H7 (cell line): ENCODE measurements at places on chromosomes 3 and 15.

GRCh38 chr3:51146781-51147180 is 238.3 kb upstream of the MANF start:
- DNase-seq = no peak

DNA sequence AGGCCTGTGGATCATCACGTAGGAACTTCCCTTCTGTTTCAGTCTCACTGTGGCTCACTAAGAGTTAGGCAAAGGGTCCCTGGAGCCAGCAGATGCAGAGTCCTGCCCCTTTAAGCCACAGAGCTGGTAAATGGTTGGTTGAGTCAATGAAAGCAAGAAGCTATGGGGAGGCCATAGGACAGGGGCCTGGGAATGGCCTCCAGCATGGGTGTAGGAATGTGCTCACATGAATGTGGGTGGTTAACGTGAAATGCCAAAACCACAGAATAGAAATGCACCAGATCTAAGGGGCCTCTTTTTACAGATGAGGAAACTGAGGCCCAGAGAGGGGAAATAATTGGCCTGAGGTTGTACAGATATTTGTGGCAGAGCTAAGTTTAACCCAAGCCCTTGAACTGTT is 150.3 kb downstream of the TLE3 start:
- no peak for DNase-seq

DNA sequence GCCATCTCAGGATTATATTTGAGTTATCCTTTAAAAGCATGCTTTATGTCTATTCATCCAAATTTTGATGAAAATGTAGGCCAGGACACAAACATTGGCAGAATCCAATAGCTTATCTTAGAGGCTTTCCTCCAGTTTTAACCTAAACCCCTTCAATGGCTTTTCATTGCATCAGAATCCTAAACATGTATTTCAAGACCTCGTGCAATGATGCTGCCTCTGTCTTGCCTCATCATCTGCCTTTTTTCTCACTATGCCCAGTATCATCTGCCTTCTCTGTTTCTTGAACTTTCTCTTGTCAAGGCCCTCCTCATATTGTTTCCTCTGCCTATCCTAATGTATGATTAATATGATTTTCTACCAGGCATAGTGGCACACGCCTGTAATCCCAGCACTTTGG is 76.1 kb upstream of the MAP4 start:
- no peak for DNase-seq

- peak; percentile 76 for DNase-seq
Measured at GRCh38 chr15:76196269-76197231, 114.7 kb downstream of the ETFA start.

GRCh38 chr3:121496786-121497185 is 49.0 kb downstream of the POLQ start:
- no peak for DNase-seq

GRCh38 chr3:160473978-160474377 is 24.4 kb upstream of the TRIM59 start:
- no peak for DNase-seq

DNA sequence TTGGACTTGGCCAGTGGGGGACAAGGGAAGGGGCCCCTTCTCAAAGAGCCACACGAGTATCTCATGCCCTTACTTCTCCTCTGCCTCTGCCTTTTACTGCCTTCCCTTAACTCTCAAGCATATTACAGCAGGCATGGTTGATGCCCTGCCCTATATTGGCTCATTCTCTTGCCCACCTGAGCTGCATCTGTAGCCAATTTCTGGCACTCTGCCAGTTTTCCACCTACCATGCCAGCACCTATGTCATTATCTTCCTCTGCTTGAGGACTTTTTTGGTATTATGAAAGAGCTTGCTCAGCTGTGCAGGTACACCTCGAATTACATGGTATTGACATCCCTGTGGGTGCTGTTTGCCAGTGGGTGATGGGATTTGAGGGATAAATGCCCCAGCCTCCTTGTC is 181.8 kb downstream of the OXSM start:
- no peak for DNase-seq

- DNase-seq = no peak
Measured at GRCh38 chr3:122314228-122314876, 10.7 kb upstream of the CSTA start.

- peak; percentile 25 for DNase-seq
Measured at GRCh38 chr15:78203346-78204225, 30.8 kb downstream of the ACSBG1 start.

DNA sequence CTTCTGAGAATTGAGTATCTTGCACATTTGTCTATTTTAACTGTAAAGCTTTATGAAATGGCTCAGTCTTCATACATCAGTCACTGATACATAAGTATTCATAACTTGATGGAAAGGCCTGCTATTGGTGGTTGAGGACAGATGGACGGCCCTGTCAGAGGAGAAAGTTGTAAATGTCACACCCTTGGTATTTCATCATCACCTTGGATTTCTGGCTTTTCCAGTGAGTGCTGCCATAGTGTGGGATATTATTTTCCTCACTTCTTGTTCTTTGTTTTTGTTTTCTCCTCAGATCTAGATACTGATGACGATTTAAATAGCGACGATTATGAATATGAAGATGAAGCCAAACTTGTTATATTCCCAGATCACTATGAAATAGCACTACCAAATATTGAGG is 47.9 kb downstream of the USP13 start:
- DNase-seq = no peak

DNA sequence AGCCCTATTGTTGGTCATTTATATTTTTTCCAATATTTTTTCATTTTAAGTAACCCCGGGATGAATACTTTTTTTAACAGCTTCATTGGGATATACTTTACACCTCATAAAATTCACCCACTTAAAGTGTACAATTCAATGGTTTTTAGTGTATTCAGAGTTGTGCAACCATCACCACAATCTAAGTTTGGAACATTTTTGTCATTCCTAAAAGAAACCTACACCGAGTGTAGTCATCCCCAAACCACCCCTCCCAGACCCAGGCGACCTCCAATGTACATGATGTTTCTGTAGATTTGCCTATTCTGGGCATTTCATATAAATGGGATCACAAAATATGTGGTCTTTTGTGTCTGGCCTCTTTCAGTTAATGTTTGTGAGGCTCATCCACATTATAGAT is 118.3 kb upstream of the FRMD4B start:
- no peak for DNase-seq

DNA sequence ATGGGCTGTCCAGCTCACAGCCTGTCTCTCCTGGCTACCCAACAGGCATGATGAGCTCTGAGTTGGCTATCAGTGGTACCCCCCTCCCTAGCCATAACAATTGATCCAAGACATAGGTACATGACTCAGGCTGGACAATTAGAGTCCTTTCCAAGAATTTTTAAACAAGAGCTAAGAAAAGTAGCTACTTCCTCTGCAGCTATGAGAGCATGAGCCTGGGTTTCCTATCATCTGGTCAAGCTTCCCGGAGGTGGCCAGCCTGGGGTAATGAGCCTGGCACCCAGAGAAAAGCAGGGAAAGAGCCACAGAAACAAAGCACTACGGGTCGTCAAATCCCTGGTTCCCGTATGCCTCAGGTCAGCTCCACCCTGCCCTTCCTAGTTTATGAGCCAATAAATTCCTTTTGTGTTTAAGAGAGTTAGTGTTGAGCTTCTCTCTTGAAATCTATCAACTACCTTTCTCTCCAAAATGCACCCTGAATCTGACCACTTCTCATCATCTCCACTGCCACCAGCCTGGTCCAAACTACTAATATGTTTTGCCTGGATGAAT is 2.3 kb upstream of the SLC51B start:
- no peak for DNase-seq

- DNase-seq = no peak
Measured at GRCh38 chr3:139016430-139017048, 4.2 kb downstream of the PRR23B start.

DNA sequence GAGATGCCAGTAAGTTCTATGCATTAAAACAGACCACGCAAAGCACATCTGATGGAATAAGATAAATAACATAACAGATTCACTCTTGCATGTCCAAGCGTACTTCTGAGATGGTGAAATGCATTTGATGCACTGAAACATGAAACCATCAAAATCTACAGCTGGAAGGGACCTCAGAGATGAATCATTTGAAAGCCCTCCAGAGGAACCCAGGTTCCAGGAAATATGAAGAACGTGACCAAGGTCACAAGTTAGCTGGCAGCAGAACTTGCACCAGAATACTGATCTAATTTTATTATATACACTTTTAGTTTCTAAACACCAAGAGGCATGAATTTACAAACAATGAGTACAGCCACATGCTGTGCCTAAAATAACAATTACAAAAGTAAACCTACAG is 957.1 kb downstream of the FHIT start:
- DNase-seq = no peak

- peak; percentile 90 for DNase-seq
Measured at GRCh38 chr15:100879464-100880138, at the start of gene ALDH1A3. ALDH1A3 (plus strand) TSS chr15:100879831; CDS start chr15:100879908, 77 bp downstream.

DNA sequence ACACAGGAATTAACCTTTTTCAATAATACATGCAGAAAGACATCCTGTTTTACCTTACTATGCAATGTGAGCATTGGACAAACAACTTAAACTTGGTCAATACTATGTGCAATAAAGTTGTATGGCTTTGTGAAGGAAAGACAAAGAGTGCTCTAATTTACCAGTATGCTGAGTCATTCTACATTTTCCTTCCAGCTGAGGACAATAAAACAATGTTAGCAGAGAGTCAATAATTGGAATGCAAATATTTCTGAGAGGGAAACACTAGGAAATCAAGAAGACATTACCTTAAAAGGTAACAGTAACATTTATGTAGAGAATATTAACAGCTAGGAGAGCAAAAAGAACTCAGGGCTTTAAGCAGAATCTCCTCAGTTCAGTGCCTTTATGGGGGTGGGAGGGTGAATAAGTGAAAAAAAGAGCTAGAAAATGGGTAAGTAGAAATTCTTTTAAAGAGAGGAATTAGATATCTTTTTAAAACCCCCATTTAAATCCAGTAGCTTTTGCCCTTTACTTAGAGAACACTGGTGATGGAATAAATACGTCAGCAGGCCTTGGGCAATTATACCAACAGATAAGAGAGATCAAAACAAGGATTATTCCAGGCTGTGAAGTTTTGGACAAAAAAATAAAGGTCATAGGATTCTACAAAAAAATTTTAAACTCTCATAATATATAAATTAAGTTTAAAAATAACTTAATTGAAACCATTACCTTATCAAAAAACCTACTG is 11.6 kb upstream of the HGD start:
- DNase-seq = no peak

DNA sequence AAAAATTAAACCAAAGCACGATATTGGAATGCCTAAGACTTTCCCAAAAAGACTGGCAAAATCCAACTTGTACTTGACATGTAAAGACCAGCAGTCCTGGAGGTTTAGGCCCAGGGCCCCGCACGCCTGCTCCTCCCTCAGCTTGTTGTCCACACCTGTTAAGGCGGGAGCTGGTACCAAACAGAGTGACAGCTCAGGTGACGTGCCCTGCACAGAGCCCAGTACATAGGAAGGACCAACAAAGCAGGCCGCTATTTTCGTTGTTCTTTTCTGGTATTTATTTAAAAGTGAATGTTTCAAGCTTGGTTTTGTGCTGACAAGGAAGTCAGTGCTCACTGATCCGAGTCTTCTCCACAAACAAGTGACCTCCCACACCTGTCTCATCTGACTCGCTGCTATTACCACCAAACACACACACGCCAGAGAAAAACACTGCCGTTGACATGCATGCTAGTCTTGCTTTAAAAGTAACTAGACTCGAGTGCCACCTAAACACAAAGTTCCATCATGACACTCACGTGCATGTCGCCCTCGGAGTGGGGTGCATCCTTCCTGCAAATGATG is 50.2 kb downstream of the HERC2 start:
- DNase-seq = no peak

DNA sequence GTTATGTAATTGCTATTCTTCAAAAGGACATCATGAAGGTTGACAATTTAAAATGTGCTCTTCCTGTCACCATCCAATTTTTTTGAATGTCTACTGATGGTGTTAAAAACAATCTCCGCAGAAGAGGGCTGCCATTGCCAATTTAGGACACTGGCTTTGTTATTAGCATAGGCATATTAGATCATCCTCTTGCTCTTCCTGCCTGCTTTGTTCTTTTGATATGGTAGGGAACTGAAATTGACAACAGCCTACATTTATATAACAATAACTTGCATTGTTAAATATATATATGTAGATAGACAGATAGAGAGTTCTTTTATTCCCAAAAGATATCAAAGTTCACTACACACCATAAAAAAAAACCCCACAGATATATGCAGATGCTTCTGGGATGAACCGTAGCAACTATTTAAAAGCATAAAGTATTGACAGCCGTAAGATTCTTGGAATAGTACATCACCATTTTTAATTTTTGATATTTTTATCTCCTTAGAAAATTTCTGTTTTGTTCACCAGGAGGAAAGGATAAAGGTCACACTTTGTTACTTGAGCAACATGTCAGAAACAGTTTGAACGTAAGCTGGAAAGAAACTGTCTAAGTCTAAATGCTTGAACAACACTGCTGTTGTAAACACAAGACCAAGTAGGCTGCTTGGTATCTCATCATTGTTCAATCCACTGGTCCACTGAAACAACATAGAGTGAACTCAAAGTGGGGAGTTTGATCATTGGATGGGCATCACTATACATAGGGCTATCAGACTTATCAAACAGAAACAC is 66.5 kb downstream of the MDFIC2 start:
- DNase-seq = no peak

- DNase-seq = no peak
Measured at GRCh38 chr3:95424279-95424678, 1361.4 kb downstream of the NSUN3 start.

DNA sequence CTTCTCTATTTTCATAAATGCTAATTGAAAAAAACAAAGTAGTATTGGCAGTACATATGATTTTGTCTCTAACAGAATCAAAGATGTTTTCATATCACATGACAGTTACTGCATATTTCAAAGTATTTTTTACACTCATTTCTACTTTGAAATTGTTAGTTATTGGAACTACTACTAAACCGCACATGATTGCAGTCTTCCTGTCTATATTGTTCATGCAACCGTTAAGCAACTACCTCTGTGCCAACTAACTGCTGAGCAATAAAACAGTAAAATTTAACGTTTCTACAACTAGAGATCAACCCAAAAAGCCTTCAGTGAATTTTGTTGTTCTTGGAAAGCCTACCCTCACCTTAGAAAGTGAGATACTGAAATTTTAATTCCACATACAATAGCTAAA is 64.2 kb downstream of the DMXL2 start:
- DNase-seq = no peak

- DNase-seq = no peak
Measured at GRCh38 chr3:70832089-70832833, 519.8 kb upstream of the MDFIC2 start.

GRCh38 chr3:140250945-140251344 is 316.0 kb downstream of the CLSTN2 start:
- no peak for DNase-seq

- DNase-seq = peak; percentile 26
Measured at GRCh38 chr3:137582484-137582883, 181.6 kb upstream of the SOX14 start.

- DNase-seq = no peak
Measured at GRCh38 chr3:10596746-10597448, 91.5 kb upstream of the ATP2B2 start.
